ENCODE measurements at places on chromosomes 1 and 21.

- DNase-seq = no peak
- H3K27ac ChIP-seq = no peak overlapping the region
- H3K27me3 ChIP-seq = peaks cover 4% of the 10 kb centered on the region
- no peaks in the 10 kb centered on the region for H3K36me3 ChIP-seq
- no peak overlapping the region for H3K4me3 ChIP-seq
These were observed 43.2 kb upstream of the ARHGAP29 start for GRCh38 chr1:94280541-94280940.

GRCh38 chr1:51303315-51303714 is 27.0 kb downstream of the TTC39A start:
- DNase-seq = no peak
- peaks cover under 1% of the 10 kb centered on the region for H3K27me3 ChIP-seq
- H3K36me3 ChIP-seq = no peaks in the 10 kb centered on the region
- H3K4me3 ChIP-seq = no peak overlapping the region
- H3K27ac ChIP-seq = no peak overlapping the region

DNA sequence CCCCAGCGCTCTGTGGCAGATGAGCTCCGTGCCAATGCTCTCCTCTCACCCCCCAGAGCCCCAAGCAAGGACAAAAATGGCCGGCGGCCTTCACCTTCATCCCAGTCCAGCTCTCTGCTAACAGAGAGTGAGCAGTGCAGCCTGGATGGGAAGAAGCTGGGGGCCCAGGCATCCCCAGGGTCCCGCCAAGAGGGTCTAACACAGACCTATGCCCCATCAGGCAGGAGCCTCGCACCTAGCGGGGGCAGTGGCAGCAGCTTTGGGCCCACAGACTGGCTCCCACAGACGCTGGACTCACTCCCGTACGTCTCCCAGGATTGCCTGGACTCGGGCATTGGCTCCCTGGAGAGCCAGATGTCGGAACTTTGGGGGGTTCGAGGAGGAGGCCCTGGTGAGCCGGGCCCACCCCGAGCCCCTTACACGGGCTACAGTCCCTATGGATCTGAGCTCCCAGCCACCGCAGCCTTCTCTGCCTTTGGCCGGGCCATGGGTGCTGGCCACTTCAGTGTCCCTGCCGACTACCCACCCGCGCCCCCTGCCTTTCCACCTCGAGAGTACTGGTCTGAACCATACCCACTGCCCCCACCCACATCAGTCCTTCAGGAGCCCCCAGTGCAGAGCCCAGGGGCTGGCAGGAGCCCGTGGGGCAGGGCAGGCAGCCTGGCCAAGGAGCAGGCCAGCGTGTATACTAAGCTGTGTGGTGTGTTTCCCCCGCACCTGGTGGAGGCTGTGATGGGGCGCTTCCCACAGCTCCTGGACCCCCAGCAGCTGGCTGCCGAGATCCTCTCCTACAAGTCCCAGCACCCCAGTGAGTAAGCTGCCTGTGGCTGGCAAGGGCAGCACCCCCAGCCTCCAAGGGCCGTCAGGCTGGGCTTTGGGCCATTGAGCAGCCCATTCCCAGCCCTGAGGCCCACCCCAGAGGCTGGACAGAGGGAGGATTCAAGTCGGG is 8.7 kb downstream of the ZC3H12A start:
- peaks cover 21% of the 10 kb centered on the region for H3K36me3 ChIP-seq
- no peak overlapping the region for H3K4me3 ChIP-seq
- H3K4me1 ChIP-seq = peaks cover 37% of the 10 kb centered on the region
- H3K27me3 ChIP-seq = no peaks in the 10 kb centered on the region
- no peak for DNase-seq

GRCh38 chr1:36912365-36912865 is 121.9 kb downstream of the GRIK3 start:
- peaks cover 16% of the 10 kb centered on the region for H3K27me3 ChIP-seq
- no peaks in the 10 kb centered on the region for H3K36me3 ChIP-seq
- H3K27ac ChIP-seq = no peak overlapping the region
- no peak for DNase-seq

DNA sequence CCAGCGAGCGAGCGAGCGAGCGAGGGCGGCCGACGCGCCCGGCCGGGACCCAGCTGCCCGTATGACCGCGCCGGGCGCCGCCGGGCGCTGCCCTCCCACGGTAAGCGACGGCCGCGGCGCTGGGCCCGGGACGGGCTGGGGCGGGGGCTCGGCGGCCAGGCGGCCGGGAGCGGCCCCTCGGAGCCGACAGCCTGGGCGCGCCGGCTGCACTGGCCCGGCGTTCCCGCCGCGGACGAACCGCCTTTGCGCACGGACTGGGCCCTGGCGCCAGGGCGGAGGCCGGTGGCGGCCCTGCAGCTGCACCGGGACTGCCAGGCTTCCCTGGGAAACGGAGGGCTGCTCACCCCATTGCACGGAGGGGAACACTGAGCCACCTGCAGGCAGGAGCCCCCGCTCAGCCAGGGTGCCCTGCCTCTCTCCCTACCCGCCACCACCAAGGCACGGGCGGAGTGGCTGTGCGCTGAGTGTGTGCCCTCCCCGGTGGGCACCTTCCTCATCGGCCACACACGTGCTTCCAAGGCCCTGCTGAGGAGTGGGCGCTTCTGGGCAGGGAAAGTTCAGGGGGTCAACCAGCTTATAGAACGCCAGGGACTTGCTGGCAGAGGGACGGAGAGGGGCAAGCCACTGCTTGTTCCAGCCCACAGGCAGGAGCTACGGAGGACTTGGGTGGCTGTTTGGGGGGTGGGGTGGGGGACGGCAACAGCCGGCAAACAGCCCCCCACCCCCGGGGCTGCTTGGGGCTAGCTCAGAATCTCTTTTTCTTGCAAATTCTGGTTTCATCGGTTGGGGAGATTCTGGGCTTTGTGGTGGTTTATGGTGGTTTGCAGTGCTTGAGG is 532 bp downstream of the CSF1 start:
- peak overlapping the region; percentile 90 for H3K27ac ChIP-seq
- H3K36me3 ChIP-seq = peaks cover 2% of the 10 kb centered on the region
- H3K4me3 ChIP-seq = peak overlapping the region; percentile 93
- DNase-seq = peak; percentile 33

GRCh38 chr1:30908696-30909364 is at the start of gene SDC3:
Gene SDC3, minus strand, starts transcription at chr1:30908758. Its CDS starts 172 bp downstream, at chr1:30908586.
- H3K27ac ChIP-seq = peak within 1 kb of the TSS; percentile 76
- peaks cover 34% of the 10 kb centered on the region for H3K27me3 ChIP-seq
- H3K36me3 ChIP-seq = peaks cover 2% of the 10 kb centered on the region
- DNase-seq = no peak
- H3K4me1 ChIP-seq = peaks cover 21% of the 10 kb centered on the region

DNA sequence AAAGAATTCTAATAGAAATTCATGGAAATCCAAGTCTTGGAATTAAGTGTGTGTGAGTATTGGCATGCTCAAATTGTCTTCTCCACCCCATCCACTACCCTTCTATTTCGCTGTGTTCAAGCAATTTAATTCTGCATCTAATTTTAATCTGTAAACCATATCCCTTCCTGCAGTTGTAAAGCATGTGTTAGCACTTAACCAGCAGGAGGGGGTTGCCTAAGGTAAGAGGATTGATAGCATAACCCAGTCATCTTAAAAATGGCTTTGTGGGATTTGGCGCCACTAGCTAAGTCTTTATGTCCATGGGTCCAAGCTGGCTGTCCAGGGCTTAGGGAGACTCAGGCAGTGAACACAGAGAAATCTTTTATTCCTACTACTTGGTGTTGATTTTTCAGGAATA is 210.3 kb downstream of the PTPRC start:
- no peaks in the 10 kb centered on the region for H3K27me3 ChIP-seq
- H3K4me1 ChIP-seq = no peaks in the 10 kb centered on the region
- no peak overlapping the region for H3K27ac ChIP-seq
- no peak overlapping the region for H3K4me3 ChIP-seq
- no peaks in the 10 kb centered on the region for H3K36me3 ChIP-seq

DNA sequence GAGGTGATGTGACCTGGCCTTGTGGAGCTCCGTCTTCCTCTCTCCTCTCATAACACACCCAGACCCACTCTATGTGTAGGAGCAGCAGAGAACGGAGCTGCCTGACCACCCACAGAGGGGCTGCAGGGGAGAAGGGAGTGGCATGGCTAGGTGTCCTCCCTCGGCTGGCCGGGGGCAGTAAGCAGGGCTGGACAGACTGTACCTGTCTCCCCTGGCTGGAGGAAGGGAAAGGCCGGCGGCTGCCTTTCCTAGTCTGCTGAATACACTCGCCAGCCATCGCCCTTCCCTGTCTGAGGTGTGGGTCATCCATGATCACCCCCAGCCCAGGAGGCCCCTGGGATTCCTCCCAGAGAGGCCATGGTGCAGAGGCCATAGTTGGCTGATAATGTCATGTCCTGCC is 187.2 kb upstream of the AJAP1 start:
- H3K27me3 ChIP-seq = peaks cover 10% of the 10 kb centered on the region
- H3K4me3 ChIP-seq = no peak overlapping the region
- no peak overlapping the region for H3K27ac ChIP-seq
- no peaks in the 10 kb centered on the region for H3K4me1 ChIP-seq

DNA sequence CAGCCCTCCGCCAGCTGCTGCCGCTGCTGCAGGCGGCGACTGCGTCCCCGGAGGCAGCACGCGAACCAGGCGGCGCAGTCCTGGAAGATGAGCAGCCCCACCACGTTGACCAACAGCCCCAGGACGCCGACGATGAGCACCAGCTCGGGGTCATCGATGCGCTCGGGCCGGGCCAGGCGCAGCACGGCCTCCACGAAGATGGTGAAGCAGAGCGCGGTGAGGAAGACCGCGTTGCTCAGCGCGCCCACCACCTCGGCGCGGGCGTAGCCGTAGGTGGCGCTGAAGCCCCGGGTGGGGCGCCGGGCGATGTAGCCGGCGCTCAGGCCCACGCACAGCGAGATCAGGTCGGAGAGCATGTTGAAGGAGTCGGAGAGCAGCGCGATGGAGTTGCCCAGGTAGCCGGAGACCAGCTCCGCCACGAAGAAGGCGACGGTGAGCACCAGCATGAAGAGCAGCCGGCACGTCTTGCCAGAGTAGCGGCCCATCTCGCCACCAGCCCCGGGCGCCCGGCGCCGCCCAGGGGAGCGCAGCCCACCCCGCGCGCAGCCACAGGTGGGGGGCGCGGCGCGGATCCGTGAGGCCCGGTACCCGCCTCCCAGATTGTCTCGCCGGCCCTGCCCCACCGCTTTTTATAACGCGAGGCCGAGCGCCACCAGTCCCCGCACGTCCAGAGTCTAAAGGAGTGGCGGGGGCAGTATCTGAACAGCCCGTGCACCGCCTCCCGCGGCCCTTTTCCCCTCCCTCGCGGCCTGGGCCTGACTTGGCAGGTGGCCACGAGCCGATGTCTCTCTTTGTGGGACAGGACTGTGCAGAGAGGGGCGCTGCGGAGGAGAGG is at the start of gene SLC30A10:
Gene SLC30A10 (minus strand): TSS at position 602 of the 835 bp plus-strand sequence. CDS start 117 bp downstream, at position 485.
- H3K36me3 ChIP-seq = peaks cover 1% of the 10 kb centered on the region
- peaks cover 9% of the 10 kb centered on the region for H3K4me1 ChIP-seq
- H3K4me3 ChIP-seq = peak within 1 kb of the TSS; percentile 82
- peak; percentile 28 for DNase-seq

DNA sequence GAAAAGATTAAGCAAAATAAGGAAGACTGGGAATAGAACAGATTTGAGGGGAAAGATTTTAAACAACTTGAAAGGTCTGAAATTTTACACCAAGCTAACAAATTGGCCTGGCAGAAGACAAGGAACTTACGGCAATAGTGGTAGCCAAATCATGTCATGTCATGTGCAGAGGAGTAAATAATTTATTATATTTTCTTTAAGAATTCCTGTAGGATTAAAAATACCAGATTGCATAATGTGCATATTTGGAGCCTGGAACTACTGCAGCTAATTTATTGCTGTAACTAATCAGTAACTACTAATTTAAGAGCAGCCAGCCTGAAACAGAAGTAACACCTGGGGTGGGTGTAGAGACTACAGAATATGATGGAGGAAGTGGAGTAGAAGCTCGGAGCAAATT is 334.3 kb downstream of the TGFB2 start:
- DNase-seq = no peak
- H3K36me3 ChIP-seq = no peaks in the 10 kb centered on the region
- H3K27ac ChIP-seq = no peak overlapping the region
- no peak overlapping the region for H3K4me3 ChIP-seq
- peaks cover 3% of the 10 kb centered on the region for H3K27me3 ChIP-seq
- no peaks in the 10 kb centered on the region for H3K4me1 ChIP-seq

DNA sequence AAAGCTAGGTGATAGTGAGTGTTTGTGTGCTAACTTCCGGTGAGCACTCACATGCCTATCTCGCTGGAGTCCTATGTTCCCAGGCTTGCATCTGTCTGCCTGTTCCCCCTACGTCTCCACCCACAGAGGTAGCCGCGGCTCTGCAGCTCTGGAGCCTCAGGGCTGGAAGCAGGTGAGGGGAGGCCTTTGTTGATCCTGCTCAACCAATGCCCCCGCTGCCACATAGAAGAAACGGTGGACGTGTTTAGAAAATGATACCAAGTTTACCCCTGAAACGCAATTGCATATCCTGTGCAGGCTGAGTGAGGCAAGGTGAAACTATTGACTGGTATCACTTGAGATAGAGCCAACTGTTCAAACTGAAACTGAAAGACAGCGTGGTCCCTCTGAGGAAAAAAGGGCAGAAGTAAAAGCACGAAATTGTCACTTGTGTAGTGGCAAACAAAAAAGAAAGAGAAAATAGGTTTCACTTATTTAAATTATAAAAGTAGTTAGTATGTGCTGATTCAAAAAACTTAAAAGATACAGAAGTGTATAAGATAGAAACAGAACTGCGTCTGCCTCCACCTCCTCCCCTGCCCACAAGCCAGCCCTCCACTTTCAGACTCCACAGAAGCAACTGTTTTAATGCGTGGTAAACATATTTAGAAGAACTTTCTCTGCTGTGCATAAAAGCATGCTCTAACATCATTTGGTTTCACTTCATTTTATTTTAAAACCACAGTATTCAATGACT is 38.6 kb upstream of the ETS2 start:
- peak overlapping the region; percentile 56 for H3K27ac ChIP-seq
- H3K27me3 ChIP-seq = peaks cover 12% of the 10 kb centered on the region
- H3K4me3 ChIP-seq = peak overlapping the region; percentile 79
- H3K4me1 ChIP-seq = peaks cover 19% of the 10 kb centered on the region
- H3K36me3 ChIP-seq = peaks cover 2% of the 10 kb centered on the region

DNA sequence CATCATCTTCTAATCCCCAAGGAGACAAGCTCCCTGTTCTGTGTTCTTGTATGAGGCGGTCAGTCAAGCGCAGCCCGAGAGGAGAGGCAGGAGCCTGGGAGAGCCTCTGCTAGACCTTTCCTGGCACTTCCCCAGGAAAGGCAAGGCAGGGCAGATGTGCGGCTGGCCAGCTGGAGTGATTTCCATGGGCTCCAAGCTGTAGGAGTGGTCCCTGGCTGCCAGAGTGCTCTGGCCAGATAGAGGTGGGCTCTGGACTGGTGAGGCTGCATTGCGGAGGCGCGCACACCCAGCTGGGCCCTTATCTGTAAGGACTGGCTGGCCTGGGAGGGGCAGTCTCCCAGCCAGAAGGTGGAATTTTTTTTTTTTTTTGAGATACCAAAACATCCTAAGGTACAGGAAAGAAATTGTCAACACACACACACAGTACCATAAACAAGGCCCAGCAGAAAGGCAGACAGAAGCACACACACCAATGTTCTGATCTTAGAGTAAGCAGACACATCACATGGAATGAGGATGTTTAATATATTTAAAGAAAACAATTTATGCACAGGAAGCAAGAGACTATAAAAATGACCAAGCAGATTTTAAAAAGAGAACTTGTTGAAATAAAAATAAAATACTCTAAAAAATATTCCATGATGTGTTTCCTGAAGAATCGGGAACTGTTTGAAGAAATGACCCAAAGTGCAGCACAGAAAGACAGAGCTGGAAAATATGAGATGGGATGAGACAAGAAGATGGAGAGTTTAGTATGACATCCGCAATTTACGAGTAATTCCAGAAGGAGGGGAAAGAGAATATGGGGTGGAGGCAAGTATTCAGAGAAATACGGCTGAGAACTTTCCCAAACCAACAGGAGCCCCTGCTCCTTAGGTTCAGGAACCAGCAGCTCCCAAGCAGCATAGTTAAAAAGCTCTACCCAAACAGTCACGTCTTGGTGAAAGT is 13.4 kb downstream of the IBA57 start:
- H3K36me3 ChIP-seq = peaks cover 5% of the 10 kb centered on the region
- no peaks in the 10 kb centered on the region for H3K27me3 ChIP-seq

- H3K36me3 ChIP-seq = peaks cover 61% of the 10 kb centered on the region
- no peaks in the 10 kb centered on the region for H3K27me3 ChIP-seq
- H3K4me1 ChIP-seq = no peaks in the 10 kb centered on the region
- H3K27ac ChIP-seq = no peak overlapping the region
These were observed 32.8 kb downstream of the OBSCN start for GRCh38 chr1:228240411-228241240.
